ENCODE measurements at places on chromosomes 12 and 14.

GRCh38 chr12:2251526-2252209, 198.9 kb downstream of the CACNA1C start:
- no peak for DNase-seq

GRCh38 chr14:63747846-63748245, 20.0 kb upstream of the SGPP1 start:
- no peak for DNase-seq

GRCh38 chr12:68210875-68211274, 14.7 kb downstream of the IL26 start:
- DNase-seq = no peak

GRCh38 chr12:108234158-108234557, 105.0 kb downstream of the CMKLR1 start:
- no peak for DNase-seq
